NCI-H1092 (cell line): ENCODE measurements at places on chromosomes 1 and 21.
A peak's percentile ranks its signal among the peaks of the same experiment; 100 is the strongest.

- DNase-seq = no peak
These were observed 43.5 kb upstream of the BCL10 start for GRCh38 chr1:85319931-85320330.

GRCh38 chr1:30014031-30014430, 709.4 kb downstream of the MATN1 start:
- DNase-seq = no peak

DNA sequence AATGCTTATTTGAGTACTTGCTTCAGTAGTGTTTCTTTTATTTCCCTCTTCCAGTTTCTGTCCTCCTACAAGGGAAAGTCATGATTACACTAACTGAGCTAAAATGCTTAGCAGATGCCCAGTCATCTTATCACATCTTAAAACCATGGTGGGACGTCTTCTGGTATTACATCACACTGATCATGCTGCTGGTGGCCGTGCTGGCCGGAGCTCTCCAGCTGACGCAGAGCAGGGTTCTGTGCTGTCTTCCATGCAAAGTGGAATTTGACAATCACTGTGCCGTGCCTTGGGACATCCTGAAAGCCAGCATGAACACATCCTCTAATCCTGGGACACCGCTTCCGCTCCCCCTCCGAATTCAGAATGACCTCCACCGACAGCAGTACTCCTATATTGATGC, 50.3 kb upstream of the LRRC8C start:
- no peak for DNase-seq

GRCh38 chr1:179824265-179824664, 53.3 kb downstream of the TOR1AIP2 start:
- DNase-seq = no peak

GRCh38 chr21:43320526-43320925, 106.4 kb downstream of the SIK1 start:
- no peak for DNase-seq

GRCh38 chr1:7587773-7588456, 183.2 kb upstream of the VAMP3 start:
- no peak for DNase-seq

DNA sequence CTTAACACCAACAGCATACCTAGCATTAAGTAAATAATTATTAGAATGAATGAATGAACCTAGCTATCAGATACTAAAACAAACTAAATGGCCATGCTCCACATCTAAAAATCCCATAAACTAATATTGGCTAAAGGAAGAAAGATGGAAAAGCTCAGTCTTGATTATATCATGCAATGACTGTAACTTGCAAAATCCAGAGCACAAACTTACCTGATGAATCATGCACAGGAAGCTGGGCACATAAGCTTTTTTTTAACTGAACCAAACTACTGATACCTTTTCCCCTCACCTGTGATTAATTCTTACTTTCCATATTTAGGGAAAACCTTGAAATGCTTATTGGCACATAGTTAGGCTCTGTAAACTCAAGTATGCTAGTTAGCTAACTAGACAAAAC, 70.2 kb downstream of the KIF14 start:
- DNase-seq = no peak

- DNase-seq = no peak
These were observed 28.7 kb downstream of the LRRC71 start for GRCh38 chr1:156949127-156949526.

GRCh38 chr1:29129916-29130315, 6.2 kb upstream of the TMEM200B start:
- DNase-seq = no peak

GRCh38 chr1:117695796-117696490, 90.1 kb downstream of the TENT5C start:
- no peak for DNase-seq

DNA sequence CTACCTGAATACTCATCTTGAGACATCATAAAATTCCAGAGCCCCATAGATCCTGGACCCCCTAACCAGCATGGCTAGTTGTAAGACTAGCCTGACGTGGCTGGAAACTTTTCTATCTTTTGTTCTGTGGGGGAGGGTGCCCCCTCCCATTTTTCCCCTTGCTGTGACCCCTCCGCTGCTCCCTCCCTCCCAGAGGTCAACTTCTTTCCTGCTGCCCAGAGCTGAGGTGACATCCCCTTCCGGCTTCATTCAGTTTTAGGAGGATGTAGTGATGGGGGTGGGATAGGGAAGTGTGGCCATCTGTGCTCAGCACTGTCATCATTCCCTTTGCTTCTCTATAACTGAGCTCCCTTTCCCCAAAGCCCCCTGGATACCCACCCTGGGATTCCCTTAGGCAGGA, 4.4 kb upstream of the SLC41A1 start:
- no peak for DNase-seq

DNA sequence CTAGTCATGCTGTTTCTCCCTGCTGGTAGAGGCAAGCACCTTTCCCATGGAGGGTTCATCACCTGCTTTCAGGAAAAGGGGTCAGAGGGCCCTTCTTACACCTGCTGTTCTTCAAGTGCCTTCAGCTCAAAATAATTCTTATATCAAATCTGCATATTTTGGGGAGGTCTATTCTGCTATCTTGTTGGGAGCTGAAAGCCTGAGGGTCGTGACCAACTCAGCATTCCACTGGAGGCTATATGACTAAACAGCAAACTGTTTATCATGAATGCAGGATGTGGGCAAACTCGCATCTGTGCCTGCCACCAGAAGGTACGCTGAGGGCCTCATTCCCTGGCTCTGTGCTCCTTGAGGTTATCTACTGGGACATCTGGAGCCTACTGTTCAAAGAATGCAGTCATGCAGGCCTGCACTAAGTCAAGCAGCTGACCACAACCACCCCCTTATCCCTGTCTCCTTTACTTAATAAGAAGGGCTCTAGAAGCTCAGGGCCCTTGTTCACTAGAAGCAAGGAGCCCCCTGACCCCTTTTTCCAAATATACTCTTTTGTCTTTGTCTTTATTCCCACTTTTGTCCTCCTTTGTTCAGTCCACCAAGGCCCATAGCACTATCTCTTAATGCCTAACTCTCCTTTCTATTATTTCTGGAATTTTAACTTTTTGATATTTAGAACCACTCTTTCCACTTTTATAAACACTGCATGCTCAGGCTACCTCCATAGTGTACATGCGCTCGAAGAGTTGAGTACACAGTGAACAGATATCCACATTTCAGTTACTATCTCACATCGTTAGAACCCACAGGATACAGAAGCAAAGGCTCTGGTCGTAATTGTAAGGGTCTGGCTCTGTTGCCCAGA, 4.5 kb upstream of the TRIM17 start:
- no peak for DNase-seq

- peak; percentile 74 for DNase-seq
These were observed at the start of gene ATP8B2 for GRCh38 chr1:154324669-154325582. Gene ATP8B2 (plus strand): TSS chr1:154325525. CDS start chr1:154328142, 2,617 bp downstream.

DNA sequence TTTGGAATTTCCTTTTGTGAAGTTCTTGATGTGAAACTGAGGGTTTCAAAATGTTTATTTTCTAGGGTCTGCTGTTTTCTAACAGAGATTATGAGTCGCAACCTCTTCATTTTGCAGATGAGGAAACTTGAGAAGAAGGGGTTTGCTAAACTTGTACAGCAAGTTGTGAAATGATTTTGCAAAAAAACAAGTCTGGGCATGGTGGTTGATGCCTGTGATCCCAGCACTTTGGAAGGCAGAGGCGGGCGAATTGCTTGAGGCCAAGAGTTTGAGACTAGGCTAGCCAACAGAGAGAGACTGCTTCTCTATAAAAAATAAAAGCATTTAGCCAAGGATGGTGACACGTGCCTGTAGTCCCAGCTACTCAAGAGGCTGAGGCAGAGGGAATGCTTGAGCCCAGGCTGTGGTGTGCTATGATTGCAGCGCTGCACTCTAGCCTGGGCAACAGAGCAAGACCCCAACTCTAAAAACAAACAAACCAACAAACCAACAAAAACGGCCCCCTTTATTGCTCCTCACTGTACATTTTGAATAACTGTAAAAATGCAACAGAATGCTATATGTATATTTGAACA, 9.9 kb downstream of the TRIM67 start:
- DNase-seq = no peak

GRCh38 chr1:230501242-230501641, 75.1 kb upstream of the PGBD5 start:
- DNase-seq = no peak

DNA sequence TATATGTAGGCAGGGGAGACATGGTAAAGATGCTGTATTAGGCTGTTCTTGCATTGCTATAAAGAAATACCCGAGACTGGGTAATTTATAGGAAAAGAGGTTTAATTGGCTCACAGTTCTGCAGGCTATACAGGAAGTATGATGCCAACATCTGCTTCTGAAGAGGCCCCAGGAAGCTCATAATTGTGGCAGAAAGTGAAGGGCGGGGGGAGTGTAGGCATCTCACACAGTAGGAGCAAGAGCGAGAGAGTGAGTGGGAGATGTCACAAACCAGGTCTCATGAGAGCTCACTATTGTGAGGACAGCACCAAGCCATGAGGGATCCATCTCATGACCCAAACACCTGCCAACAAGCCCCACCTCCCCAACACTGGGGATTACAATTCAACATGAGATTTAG, 21.1 kb downstream of the MAN1A2 start:
- DNase-seq = no peak

GRCh38 chr1:110211496-110212168, 1.5 kb downstream of the KCNC4 start:
- no peak for DNase-seq
